Tibial nerve (tissue), 4 donors: ENCODE measurements at places on chromosomes 2 and 18. TPM values are rescaled to one million over a fixed set of nuclear protein-coding genes. Genes with fewer than 3 reads are reported as not detected.

The STARD6 gene
- total RNA-seq: not detected

The CFAP221 gene
- 0.30 TPM for total RNA-seq

The SPC25 gene
- not detected for total RNA-seq

The STAMBP gene
- 47.2 TPM for total RNA-seq

The RUFY4 gene
- not detected for total RNA-seq

The DPP4 gene
- total RNA-seq: 16.9 TPM

The KCNE4 gene
- total RNA-seq: 12.2 TPM

The MYO3B gene
- total RNA-seq: 0.63 TPM

The ZNF519 gene
- total RNA-seq: 3.0 TPM

The ALLC gene
- total RNA-seq: 16.6 TPM

The TUBA4A gene
- total RNA-seq: 24.6 TPM

The HSBP1L1 gene
- total RNA-seq: 35.4 TPM

The LRRTM1 gene
- total RNA-seq: 2.4 TPM

The SF3B6 gene
- 73.7 TPM for total RNA-seq

The TMEM247 gene
- total RNA-seq: not detected

The CD8B2 gene
- total RNA-seq: not detected

The FOXI3 gene
- not detected for total RNA-seq

The TMBIM1 gene
- 184 TPM for total RNA-seq

The DTNA gene
- 26.1 TPM for total RNA-seq

The CCBE1 gene
- 1.5 TPM for total RNA-seq

The C1QL2 gene
- total RNA-seq: not detected

The ST6GAL2 gene
- total RNA-seq: not detected

The ERFE gene
- total RNA-seq: not detected

The TEX44 gene
- not detected for total RNA-seq

The DYNAP gene
- not detected for total RNA-seq

The LOXHD1 gene
- total RNA-seq: 0.21 TPM

The KCNIP3 gene
- 39.1 TPM for total RNA-seq

The ATIC gene
- 40.9 TPM for total RNA-seq

The ATP9B gene
- 61.3 TPM for total RNA-seq

The TWIST2 gene
- 140 TPM for total RNA-seq

The CYP27C1 gene
- 0.59 TPM for total RNA-seq
